Sciatic nerve (tissue), 2 donors: ENCODE measurements at places on chromosomes 3 and 15. TPM values are rescaled to one million over a fixed set of nuclear protein-coding genes. Genes with fewer than 3 reads are reported as not detected.

PRR23B gene
- not detected for total RNA-seq

IL5RA gene
- total RNA-seq, result 0.49 TPM

NANOGP8 gene
- 0.98 TPM for total RNA-seq

NPAP1 gene
- total RNA-seq, result not detected

SGO1 gene
- 0.31 TPM for total RNA-seq

FBXL2 gene
- 22.4 TPM for total RNA-seq

GNAT1 gene
- total RNA-seq, result not detected

MOBP gene
- 3.8 TPM for total RNA-seq

IGSF10 gene
- 1.2 TPM for total RNA-seq

SNX22 gene
- 2.1 TPM for total RNA-seq

- DNase-seq, result no peak
These were observed 72.7 kb downstream of the IL1RAP start for GRCh38 chr3:190586631-190587011.

DNA sequence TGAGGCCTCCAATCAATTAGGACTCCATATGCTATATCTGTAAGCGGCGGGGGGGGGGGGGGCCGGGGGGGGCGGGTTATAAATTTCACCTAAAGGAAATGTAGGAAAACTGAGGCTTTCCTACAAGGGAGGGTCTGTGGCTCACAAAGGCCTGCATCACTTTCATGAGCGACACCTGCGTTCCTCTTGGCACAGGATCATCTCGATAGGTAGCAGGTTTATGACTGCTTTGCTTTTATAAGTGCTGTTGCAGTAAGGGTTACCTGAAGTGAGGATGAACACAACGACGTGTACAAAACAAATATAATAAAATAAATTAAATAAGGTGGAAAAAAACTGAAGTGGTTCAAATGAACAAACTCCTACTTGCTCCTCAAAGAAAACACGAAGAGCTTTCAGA lies 194.3 kb downstream of the FOXP1 start:
- no peak for DNase-seq

DNA sequence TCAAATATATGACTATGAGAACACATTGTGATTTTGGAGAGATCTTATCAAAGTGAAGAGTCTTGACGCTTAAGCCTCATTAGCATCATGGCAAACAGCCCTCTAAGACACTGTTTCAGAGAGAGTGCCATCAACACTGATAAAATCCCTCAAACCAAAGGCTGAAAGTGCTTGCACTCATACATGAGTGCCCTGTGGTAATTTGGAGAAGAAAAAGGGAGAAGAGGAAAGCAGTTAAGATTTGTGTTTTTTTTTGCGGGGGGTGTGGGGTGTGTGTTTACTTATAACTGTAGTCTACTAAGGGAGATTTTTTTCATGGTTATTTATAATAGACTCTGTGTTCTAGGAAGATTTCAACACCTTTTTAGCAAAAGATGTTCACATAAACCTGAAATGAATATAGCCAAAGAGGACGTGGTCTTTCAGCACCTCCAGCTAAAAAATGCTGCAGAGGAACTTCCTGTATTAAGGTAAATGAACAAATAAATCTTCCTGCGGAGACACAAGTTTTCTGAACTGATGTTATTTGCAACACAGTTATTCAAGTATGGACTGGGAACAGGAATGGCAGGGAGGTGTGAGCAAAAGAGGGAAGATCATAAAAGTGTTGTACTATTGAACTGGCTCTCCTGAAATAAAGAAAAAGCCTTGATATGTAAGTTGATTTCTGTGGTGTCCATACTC lies 81.9 kb upstream of the TGFBR2 start:
- no peak for DNase-seq

GRCh38 chr3:30664459-30664858 lies 58.1 kb downstream of the TGFBR2 start:
- no peak for DNase-seq

DNA sequence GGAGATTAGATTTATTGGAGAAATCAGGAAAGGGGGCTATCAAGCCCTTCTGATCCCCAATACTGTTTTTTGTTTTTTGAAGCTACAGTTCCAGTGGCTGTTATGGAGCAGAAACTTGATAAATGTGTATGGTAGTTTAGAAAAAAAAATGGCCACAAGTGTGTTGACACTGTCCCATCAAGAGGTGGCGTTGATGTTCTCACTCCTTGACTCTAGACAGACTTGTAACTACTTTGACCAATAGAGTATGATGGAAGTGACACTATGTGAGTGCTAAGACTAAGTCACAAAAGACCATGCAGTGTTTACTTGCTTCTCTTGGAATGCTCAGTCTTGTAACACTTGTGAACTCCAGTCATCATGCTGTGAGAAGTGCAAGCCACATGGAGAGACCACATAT lies 356.7 kb downstream of the PDCD6IP start:
- DNase-seq, result no peak

DNA sequence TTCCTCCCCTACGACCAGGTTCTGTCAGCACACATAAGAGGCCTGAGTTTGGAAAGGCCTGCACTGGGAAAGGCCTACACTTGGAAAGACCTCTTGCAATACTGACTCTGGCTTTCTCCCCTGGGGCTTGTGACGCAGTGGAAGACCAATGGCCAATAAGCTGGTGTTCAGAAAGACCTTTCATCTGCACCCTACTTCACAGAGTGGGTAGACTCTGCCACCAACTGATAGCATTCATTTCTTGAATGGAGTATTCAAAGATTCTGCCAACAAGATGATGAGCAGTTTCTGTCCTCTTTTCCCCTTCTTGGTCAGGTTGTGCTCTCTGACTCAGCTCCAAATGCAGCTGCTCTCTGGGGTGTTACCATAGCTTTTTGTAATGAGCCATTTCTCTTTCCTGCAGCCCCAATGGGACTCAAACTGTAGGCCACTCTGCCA lies 48.8 kb downstream of the TIPARP start:
- DNase-seq, result no peak

- no peak for DNase-seq
These were observed 352.6 kb downstream of the FEZF2 start for GRCh38 chr3:62020706-62021105.

GRCh38 chr3:42608581-42608980 lies 8.1 kb downstream of the NKTR start:
- DNase-seq, result no peak

- no peak for DNase-seq
These were observed 161.4 kb downstream of the CHSY1 start for GRCh38 chr15:101090428-101090790.

- DNase-seq, result no peak
These were observed at the start of gene LSMEM2 for GRCh38 chr3:50278880-50279224. Gene LSMEM2, plus strand, starts transcription at chr3:50279087. Its CDS starts 27 bp downstream, at chr3:50279114.

GRCh38 chr3:55579496-55579895 lies 92.4 kb upstream of the WNT5A start:
- no peak for DNase-seq

GRCh38 chr3:58157700-58158099 lies 53.1 kb downstream of the DNASE1L3 start:
- DNase-seq, result no peak

- no peak for DNase-seq
These were observed 386.4 kb downstream of the ZBTB20 start for GRCh38 chr3:114760679-114761078.

DNA sequence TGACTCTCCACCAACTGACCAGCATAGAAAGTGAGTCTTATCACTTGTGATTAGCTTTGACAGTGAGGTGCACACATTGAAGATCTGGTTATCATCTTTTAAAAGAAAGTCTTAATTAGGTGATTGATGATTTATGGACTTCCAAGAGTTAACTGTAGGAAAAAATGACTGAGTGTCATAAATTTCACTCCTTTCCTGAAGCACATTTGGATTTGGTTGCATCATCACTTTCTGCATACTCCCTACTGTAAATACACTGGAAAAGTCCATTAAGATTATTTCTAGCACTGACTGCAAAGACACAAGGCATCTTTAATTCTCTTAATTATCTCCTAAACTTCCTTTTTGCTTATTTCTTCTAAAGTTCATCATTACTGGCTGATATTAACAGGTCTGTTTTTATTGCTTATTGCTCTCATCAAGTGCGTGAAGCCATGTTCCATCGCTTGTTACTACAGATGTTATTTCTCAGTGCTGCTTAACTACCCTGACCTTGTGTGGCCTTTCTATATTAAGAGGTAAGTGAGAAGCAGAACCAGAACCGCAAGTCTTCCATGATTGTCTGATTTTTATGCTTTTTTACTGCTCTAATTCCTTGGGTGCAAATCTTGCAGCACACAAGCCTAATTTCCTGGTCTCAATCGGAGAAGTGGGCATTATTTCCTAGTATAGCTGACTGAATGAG lies 153.2 kb downstream of the MEIS2 start:
- no peak for DNase-seq

GRCh38 chr15:43211224-43211735 lies 9.5 kb downstream of the EPB42 start:
- no peak for DNase-seq

GRCh38 chr15:65083262-65083701 lies 6.7 kb downstream of the KBTBD13 start:
- no peak for DNase-seq
